Thymus (tissue), 14 donors: ENCODE measurements at places on chromosomes 4 and X. TPM values are rescaled to one million over a fixed set of nuclear protein-coding genes. Genes with fewer than 3 reads are reported as not detected.

Gene N4BP2
- 7.7 TPM for polyA plus RNA-seq

Gene SPIN2B
- polyA plus RNA-seq = 15.9 TPM

Gene SLC4A4
- polyA plus RNA-seq = 1.7 TPM

Gene ALPK1
- 16.6 TPM for polyA plus RNA-seq

Gene MAPK10
- polyA plus RNA-seq = 8.6 TPM

Gene SLC16A2
- polyA plus RNA-seq = 2.4 TPM

Gene PGAM4
- not detected for polyA plus RNA-seq

Gene GLRB
- polyA plus RNA-seq = 1.5 TPM

Gene BEX1
- polyA plus RNA-seq = 3.1 TPM

Gene HTN3
- 0.71 TPM for polyA plus RNA-seq

Gene SULT1E1
- polyA plus RNA-seq = 16.5 TPM

Gene TGIF2LX
- polyA plus RNA-seq = not detected

Gene FGF13
- polyA plus RNA-seq = 2.4 TPM

Gene TMEM271
- polyA plus RNA-seq = 0.02 TPM

Gene UBA6
- polyA plus RNA-seq = 13.8 TPM

Gene ODAM
- 0.62 TPM for polyA plus RNA-seq

Gene NKX6-1
- 0.07 TPM for polyA plus RNA-seq

Gene NOCT
- 3.7 TPM for polyA plus RNA-seq

Gene GPRASP2
- polyA plus RNA-seq = 7.3 TPM

Gene TCEAL2
- polyA plus RNA-seq = 1.5 TPM

Gene H2BW2
- not detected for polyA plus RNA-seq

Gene CDKL5
- 0.98 TPM for polyA plus RNA-seq

Gene UCP1
- 0.05 TPM for polyA plus RNA-seq

Gene NALF2
- polyA plus RNA-seq = 0.14 TPM

Gene TEX13C
- 0.02 TPM for polyA plus RNA-seq

Gene BMP3
- polyA plus RNA-seq = 0.11 TPM

Gene HAND2
- 1.2 TPM for polyA plus RNA-seq

Gene CCDC110
- polyA plus RNA-seq = 0.30 TPM

Gene KCTD8
- 0.05 TPM for polyA plus RNA-seq

Gene HPSE
- polyA plus RNA-seq = 4.3 TPM
